ENCODE measurements at places on chromosomes 4 and X.
A peak's percentile ranks its signal among the peaks of the same experiment; 100 is the strongest.

GRCh38 chr4:15385515-15385914 lies 42.3 kb upstream of the C1QTNF7 start:
- no peak for DNase-seq

DNA sequence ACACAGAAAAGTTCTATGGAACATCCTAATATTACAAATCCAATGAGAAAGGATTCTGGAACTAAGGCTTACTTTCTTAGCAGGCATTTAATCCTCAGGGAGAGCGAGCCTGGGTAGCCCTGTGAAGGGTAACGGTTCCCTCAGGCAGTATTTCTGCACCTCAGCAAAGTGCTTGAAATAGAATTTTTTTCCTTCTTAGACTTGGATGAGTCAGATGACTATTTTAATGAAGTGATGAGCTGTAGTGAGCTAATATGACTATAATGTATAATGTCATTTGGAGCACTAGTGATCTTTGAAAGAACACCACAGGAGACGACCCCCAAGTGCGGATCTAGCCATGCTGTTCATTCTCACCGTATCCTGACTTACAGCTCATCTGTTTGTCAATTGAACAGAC lies 493.0 kb upstream of the FAM241A start:
- no peak for DNase-seq

- DNase-seq: no peak
Measured at GRCh38 chr4:4306920-4307319, 16.9 kb downstream of the ZBTB49 start.

DNA sequence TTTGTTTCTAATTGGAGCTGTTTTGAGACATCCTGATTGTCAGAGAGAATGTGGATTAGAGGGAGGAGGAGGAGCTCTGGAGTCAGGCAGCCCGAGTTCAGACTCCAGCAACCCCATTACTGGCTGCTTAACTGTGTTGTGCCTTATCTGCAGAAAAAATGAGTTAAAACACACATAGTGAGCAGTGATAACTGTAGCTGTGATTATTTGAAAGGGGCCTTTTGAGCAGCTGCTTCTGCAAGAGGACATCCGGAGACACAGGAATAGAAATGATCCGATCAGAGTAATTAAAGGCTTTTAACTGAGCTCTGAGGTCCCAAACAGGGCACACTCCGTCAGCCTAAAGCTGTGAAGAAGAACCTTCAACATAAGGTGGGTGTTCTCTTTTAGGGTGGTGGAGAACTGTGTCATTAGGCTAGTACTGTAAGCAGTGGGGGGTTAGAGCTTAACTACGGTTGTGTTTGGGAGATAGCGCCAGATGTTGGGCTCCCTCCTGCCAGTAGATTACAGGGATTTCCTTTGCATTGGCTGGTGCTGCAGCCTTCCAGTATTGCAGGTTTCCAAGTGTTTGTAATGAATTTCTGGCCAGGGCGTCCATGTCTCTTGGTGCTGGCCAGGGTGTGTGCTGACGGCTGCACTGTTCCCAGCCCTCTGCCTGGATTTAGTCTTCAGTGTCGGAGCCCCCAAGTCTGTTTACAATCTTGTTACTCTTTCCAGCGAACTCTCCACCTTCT lies 24.3 kb downstream of the ADD1 start:
- DNase-seq: no peak

DNA sequence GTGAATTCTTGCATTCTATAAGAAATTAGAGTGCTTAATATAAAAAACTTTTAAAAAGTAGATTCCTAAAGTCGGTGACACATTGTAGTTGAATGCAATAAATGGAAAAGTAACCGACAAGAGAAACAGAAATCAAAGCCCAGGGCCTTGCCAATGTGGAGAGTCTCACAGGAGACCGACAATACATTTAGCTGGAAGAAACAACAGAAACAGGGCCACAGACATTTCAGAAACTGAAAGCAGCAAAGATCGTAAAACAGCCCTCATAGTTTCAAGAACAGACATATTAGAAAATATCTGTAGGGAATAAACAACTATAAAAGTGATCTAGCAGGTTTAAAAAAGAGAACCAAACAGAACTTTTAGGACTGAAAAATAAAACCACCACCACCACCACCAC lies 49.5 kb downstream of the STAP1 start:
- no peak for DNase-seq

GRCh38 chr4:62543002-62543401 lies 1342.9 kb downstream of the ADGRL3 start:
- no peak for DNase-seq

DNA sequence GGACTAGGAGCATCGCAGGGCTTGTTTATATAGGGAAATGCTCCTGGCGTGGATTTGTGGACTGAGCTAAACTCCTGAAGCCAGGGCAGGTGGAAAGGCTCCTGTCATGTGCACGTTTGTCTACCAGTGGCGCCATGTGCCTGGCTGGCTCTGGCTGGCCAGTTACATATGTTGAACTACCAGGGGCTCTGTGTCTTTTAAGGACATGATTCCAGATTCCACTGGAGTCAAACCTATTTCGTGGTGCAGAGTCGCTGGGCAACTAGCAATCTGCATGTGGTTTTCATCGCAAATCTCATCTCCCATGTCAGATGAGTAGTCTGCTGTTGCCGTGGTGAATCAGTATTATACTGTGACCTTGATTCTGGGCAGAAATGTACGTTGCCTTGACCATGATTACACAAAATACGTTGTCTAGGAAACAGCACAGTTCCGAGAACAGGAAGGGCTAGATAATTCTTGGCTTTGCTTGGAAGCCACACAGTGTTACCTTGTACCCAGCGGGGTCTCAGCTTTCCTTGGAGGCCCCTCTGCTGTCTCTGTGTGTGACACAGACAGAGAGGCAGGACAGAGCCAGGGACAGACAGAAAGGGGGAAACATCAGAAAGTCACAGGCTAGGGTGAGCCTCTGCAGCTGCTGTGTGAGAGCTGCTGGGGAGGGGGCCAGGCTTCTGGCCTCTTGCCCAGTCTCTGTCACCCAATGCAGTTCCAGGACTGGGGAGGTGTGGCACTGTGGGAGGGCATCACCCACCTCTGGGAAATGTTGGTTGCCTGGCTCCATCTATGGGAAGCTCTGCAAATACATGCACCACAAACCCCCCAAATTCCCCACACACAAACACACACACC lies 19.2 kb downstream of the PNMA6E start:
- peak; percentile 33 for DNase-seq

- DNase-seq: no peak
Measured at GRCh38 chr4:25198713-25199112, 35.1 kb upstream of the PI4K2B start.

DNA sequence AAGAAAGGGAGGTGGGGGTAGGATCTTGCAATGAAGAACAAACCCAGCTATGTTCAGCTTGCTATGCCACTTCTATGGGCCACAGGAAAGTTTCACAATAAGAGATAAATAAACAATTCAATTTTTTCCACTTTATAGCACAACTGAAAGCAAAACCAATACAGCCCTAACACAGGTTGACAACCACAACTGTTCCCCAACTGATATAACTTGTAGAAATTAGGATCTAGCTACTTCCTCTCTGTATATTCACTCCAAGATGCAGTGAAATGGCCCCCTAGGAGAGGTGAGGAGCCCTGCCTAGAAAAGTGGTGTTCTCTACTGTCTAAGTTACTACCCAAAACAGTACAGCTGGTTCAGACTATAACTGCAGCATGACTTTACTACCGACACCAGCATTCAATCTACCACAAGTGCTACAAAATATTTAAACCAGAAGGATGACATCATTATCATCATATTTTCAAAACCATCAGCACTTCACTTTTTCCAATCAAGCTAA lies 77.0 kb downstream of the FBXW7 start:
- DNase-seq: no peak

DNA sequence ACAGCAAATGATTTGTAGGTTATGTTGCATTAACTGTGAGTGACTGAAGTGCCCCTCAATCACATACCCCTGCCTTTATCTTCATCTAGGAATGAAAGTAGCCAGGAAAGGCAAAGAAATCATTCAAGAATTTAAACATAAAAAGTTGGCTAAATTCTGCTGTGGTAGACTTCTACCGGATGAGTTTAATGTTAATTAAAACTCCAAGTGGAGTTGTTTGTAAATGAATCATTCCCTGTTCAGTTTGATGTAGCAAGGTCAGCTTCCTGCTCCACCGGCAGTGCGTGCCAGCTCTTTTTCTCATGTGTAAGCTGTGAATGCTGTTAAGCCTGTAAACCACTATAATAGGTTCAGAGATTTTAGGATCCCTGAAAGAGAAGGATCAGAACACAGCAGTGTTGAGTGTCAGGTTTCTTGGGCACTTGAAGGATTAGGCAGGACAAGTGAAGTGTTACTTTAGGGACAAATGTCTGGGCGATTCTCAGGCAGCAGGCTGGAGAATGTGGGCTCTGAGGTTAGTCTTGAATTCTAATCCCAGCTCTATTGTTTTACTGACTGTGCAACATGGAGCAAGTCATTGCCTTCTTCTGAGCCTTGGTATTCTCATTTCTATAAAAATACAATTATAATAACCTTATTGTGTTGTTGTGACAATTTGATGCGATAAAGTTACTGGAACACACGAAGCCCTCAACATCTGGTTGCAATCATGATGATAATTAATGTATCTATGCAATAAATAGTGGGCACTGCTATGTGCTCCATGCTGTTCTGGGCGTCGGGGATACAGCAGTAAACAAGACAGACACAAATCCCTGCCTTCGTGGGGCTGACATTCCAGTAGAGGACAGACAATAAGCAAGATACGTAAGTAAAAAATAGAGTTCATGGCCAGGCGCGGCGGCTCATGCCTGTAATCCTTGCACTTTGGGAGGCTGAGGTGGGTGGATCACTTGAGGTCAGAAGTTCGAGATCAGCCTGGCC lies 112.0 kb downstream of the SHROOM3 start:
- DNase-seq: no peak

DNA sequence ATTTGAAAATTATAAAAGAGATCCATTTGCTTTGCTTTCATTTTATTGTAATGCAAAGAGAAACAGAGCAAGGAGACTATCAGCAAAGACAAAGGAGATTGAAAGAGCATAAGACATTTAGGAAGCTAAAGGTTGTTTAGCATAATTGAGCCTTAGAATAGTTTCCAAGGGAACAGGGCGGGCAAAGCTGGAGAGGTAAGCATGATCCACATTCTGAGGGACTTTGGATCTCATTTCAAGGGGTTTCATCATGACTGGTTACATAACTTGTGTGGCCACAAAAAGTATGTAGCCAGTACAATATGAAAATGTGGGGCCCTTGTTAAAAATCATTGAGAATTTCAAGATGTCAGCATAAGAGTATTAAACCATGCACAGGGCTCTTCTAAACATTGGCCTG lies 406.5 kb downstream of the RPA4 start:
- no peak for DNase-seq

GRCh38 chr4:55617587-55618197 lies 18.4 kb downstream of the NMU start:
- no peak for DNase-seq

- DNase-seq: no peak
Measured at GRCh38 chr4:84167093-84167492, 332.0 kb downstream of the NKX6-1 start.

DNA sequence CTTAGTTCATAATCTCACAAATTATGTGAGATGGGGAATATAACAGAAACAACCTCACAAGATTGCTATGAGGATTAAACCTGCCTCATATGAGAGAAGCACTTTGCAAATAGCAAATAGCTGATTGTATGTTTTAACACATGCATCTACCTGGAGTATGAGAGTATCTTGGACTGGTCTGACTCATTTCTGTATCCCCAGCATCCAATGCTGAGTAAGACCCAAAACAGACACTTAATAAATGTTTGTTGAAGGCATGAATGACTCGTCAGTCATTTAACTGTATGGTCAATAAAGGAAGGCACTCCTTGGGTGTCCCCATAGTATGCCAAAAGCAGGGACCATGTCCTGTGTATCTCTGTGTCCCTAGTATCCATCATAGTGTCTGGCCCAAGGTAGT lies 350.9 kb upstream of the F9 start:
- no peak for DNase-seq

DNA sequence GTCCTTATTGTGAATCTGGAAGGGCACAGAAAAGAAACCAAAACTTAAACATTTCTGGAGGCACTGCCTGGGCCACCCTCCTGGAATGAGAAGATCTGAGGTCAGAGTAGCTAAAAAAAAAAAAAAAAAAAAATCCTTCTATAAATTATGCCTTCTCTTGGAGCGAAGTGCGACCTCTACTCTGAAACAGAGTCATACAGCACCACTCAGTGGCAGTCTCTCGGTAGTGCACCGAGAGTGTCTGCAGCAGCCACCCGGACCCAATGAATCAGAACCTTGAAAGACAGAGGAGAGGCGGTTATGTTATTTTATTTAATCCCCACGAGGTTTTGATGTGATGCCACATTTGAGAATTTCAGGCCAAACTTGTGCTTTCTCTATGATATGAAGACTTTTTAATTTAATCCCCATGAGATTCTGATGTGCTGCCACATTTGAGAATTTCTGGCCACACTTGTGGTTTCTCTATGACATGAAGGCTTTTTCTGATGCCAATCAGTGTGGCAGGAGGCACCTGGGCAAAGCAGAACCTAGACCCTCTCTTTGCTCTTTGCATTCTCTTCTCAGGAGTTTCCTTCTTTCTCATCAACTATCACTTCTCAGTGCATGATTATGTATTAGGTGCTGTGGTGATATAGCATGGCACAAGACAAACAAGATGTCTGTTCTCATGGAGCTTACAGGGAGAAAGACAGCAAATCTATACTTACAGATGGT lies 5.6 kb upstream of the CT47C1 start:
- DNase-seq: no peak

DNA sequence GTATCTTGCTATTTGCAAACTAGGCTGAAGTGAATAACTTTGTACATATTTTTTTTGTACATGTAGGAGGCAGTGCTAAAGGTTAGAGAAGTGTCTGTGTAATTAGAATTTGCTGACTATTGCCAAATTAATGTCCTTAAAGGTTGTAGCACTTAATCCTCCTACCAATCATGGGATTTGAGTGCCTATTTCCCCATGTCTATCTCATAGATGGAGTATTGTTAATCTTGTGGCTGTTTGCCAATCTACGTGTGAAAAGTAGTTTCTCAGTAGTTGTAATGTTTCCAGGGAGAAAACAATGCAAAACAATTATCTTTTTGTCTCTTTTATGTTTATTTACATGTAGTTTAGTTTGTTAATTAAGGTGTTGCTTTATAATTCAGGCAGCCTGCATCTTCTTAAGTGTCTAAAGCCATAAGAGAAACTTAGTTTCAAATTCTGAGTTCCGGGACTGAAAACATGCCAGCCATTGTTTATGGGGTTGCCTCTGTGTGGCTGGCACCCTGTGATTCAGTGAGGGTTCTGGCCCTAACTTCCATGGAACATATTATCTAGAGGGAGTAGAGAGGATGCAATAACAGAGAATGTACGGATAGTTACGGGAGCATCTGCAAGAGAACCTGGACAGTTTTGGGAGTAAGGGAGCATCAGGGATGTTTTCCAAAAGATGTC lies 142.4 kb downstream of the KLHL8 start:
- DNase-seq: no peak

GRCh38 chrX:40685362-40685918 lies 38.1 kb upstream of the CXorf38 start:
- DNase-seq: peak; percentile 3

- no peak for DNase-seq
Measured at GRCh38 chrX:69357317-69357716, 146.8 kb upstream of the NALF2 start.

- DNase-seq: no peak
Measured at GRCh38 chr4:47746122-47746521, 91.7 kb downstream of the CORIN start.

- no peak for DNase-seq
Measured at GRCh38 chr4:147528054-147528453, 47.2 kb downstream of the EDNRA start.

GRCh38 chr4:112318239-112319142 lies 21.3 kb downstream of the ALPK1 start:
- DNase-seq: no peak

Data from natural killer cell (primary cell).